ENCODE measurements at places on chromosomes 12 and 14.
A peak's percentile ranks its signal among the peaks of the same experiment; 100 is the strongest.

DNA sequence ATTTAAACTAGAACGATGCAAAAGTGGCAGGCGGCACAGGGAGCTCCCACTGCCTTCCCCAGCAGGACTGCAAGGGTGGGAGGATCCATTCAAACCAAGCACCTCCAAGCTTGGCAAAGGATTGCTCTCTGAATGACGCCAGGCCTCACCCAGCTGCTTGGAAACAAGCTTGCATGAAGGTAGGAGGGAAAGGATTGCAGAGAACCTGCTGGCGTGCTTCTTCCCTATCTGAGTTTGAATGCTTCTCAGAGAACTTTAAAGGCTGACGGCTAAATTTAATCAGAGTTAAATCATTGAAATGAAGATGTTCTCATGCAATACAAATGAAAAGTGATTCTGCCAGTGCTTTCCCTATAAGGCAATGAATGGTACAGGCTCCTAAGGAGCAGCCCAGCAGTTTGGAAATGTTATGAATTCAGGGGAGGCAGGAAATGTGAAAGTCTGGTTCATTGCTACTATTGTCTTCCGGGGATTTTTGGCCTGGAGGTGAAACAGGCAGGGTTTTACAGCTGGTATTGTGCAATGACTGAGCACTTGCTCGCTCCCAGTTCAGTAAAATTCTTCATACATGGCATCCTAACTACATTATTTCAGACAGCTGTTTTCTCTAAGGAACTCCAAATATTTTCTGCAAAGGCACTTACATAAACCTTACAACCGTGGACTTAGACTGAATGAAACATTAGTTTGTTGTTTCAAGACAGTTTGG, 31.9 kb upstream of the DUSP6 start:
- DNase-seq = no peak

DNA sequence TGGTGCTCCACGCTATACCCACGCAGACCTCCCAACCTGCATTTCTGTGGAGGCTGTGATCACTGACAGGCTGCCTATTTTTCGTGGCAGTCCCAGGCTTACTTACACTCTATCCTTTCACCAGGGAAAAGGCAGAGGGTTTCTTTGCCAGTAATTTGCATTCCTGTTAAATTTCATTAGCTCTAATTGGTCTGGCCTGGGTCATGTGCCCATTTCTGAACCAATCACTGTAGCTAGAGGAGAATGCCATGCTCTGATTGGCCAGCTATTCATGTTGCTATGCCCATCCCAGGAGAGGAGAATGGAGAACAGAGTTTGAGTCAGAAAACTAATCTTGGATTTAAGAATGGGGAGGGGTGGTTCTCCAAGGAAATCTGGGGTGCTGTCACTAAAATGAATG, 43.2 kb upstream of the TUNAR start:
- DNase-seq = no peak

- DNase-seq = peak; percentile 2
These were observed 538.1 kb downstream of the C12orf50 start for GRCh38 chr12:87491089-87491488.

- no peak for DNase-seq
These were observed 230.1 kb upstream of the PLXNC1 start for GRCh38 chr12:93918262-93918661.

DNA sequence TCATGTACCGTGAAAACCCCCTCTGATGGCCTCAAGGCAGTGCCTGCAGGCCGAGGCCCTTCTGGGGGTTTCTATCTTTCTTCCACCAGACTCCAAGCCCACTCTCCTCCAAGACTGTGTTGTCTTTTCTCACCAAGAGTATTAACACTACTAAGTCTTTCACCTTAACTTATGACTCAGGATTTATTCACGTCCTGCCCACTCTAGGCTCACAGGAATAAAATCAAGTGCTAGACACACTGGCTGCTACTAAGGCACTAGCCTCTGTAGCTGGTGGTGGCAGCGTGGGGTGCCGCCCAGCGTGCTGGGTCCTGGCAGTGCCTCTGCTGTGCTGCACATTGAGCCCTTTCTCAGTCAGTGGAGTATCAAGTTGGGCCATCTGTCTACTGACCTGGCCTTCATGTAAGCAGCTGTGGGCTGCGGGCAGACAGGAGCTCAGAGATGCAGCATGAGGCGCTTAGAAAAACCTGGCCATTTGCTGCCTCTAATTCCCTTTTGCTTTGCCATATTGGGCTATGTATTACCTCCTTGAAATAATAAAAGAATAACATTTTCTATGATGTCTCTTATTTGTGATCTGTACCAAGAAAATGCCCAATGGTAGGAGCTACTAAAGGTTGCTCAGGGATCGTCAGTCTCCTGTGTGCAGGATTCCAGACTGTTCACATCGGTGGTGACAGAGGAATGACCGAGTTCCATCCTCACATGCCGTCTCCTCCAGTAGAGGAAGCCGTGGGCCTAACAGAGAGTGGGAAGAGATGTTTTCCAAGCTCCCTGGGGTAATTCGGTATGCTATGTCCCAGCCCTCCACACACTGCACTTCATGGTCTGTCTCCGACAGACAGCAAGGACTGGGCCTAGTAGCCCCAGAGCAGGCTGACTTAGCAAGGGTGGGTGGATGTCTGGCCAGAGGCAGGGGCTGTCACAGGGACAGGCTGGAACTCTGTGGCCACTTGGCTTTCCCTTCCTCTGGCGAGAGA, 39.9 kb downstream of the MAX start:
- no peak for DNase-seq

Data from HuH-7 (cell line).